ENCODE measurements at places on chromosomes 12 and 14.

DNA sequence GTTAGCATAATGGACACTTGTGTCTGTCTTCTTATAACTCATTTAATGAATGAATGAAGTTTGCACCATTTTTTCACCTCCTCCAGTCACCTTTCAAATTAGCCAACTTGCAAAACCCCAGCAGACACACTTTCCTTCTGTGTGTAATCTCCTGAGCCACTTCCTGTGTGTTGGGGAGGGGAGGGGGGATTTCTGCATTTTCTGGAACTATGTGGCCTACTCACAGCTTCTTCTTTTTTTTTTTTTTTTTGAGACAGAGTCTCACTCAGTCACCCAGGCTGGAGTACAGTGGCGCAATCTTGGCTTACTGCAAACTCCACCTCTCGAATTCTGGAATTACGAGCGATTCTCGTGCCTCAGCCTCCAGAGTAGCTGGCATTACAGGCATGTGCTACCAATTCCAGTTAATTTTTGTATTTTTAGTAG is 4.1 kb upstream of the SERPINA1 start:
- no peak for DNase-seq

- peak; percentile 93 for DNase-seq
These were observed 1311.5 kb downstream of the TMEM121 start for GRCh38 chr14:106837870-106838269.

DNA sequence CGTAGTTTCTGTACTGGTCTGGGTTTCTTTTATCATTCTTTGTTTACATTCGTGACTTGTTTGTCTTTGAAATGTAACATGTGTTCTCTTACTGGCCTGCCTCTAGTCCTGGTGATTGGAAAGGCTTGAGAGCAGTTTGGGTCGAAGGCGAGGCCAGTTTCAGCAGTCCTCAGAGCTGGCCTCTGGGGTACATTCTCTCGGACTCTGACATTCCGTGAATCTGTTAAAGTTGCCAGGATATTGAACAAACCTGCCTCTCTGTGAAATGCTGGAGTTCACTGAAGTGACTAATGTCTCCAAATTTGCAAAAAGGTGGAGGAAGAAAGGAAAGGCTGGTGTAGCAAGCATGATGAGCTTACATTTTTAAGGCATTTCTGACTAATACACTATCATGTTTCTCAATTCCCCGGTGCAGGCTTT is 1.5 kb downstream of the PLEKHA5 start:
- peak; percentile 27 for DNase-seq

- DNase-seq = no peak
These were observed 28.1 kb downstream of the GIT2 start for GRCh38 chr12:109968032-109968420.

GRCh38 chr14:50967103-50967502 is 22.8 kb upstream of the PYGL start:
- DNase-seq = no peak

DNA sequence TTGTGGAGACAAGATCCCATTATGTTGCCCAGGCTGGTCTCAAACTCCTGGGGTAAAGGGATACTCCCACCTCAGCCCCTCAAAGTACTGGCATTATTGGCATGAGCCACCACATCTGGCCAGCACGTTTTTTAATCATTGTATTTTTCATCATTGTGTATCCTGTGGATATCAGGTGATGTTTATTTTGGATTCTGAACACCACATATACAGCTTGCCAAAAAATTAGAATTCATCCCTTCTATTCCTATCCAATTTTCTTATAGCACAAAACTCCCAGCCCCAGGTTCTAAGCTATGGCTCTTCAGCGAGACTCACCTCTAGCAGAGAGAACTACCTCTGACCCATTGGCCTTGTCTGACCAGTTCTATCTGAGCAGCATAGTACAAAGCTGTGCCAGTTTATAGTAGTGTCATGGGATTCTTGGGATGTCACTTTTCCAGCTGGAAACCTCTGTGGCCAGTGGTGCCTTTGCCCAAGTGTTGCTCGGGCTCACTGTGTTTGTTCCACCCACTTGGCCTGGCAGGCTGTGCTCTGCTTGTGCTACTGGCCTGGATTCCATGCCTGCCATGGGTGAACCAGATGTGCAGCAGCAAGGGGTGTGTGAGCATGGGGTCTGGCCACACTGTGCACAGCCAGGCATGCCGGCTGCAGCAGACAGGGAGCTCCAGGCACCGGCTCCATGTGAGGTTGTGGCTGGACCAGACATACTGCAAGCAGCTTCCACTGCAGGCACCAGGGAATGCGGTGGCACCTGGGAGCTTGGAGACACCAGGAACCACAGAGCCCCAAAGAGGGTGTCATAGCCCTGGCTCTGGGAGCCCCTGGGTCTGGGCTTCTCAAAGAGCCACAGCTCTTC is 37.2 kb downstream of the TIMELESS start:
- no peak for DNase-seq

- peak; percentile 61 for DNase-seq
These were observed 44.1 kb downstream of the TSPAN11 start for GRCh38 chr12:30970559-30971197.

GRCh38 chr14:100065111-100065871 is at the start of gene EVL:
TSS of gene EVL (plus strand) at chr14:100065422. CDS start at chr14:100065501, 79 bp downstream.
- no peak for DNase-seq

- no peak for DNase-seq
These were observed 238.6 kb upstream of the DDHD1 start for GRCh38 chr14:53391631-53392285.

GRCh38 chr12:51813931-51814310 is 34.6 kb downstream of the FIGNL2 start:
- DNase-seq = no peak

DNA sequence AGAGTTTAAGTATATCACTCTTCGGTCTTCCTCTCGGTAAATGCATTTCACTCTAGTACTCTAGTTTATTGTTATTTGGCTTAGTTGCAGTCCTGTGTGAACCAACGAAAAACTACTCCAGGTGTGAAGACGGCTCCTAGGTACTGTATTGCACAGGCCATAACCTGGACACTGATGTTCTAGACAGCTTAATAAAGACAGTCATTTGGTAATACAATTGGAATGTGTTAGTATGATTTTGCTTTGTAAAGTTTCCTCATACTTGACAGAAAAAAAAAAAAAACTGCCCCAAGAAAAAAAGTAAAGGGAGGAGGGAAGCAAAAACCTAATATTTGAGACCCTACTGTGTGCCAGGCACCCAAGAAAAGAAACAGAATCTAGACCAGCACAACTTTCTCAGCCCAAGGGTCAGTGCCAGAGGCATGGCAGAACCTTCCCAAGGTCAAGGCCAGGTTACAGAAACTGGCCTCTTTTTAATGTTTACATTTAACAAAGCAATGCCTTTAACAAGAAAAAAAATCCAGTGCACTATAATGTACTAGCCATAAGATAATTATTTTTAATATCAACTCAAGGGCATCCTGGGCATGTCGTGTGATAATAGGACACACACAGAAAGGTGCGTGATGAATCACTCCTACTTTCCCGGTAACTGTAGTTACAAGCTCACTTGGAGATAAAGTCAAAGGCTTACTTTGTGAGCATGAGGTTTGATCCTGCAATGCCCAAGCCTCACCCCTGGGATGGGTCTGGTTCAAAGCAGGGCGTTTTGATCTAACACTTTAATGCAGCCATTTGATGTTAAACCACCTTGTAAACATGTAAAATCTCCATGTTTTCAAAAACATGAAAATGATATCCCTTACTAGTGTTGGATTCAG is 110.6 kb downstream of the BMP4 start:
- DNase-seq = no peak

DNA sequence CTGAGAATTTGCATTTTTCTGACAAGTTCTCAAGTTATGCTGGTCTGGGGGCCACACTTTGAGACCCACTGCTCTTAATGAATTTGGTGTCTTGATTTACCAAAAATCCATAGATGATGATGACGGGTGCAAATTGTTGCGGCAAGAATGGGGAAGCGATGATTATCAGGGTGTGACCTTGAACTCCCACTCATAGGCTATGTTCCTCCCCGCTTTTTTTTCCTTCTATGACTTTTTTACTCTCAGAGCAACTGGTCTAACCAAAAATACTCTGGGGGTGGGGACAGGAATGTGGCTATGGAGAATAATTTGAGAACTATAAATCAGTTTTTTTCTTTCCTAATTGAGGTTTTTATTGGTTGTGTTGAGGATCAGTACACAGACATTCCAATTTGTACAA is 83.6 kb downstream of the PPFIBP1 start:
- DNase-seq = no peak

DNA sequence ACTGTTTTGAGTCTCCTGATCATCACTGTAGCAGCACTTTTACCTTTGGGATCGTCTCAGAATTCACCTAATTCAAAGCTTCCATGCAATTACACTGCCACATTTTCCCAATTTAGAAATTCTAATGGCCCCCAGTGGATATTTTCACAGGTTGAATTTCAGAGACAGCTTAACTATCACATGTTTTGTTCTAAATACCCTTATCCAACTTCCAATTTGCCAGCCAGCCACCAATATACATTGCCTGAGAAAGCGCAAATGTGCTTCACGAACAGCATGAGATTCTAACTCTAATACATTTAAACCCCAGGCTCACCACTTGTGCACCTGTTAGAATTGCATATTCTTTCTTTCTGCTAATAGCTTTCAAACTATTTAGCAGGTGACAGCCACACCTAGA is 1160.9 kb upstream of the TMEM132C start:
- DNase-seq = no peak

- no peak for DNase-seq
These were observed 751.7 kb downstream of the NRXN3 start for GRCh38 chr14:78921856-78922255.

GRCh38 chr14:65164068-65164824 is 61.9 kb upstream of the MAX start:
- peak; percentile 4 for DNase-seq

GRCh38 chr12:41794336-41794735 is 350.3 kb downstream of the GXYLT1 start:
- peak; percentile 21 for DNase-seq

DNA sequence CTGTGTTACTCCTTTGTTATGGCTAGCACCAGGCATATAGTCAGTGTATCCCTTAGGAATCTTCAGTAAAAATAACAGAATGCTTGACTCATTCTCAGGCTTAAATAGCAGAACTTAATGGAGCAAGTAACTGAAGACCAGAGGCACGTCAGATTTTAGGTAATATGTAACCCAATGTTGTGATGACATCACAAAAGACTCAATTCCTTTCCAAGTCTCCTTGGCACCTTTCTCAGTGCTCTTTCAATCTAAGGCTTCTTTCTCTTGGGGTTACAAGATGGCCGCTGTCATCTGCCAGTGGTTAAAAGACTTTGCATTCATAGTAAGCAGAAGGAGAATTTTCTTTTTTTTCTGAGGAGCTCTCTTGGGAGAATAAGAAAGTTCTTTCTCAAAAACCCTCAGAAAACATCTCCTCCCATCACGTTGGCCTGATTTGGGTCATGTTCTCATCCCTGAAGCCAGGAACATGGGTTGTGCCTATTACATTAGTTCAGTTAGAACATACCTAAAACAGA is 33.4 kb upstream of the DCN start:
- DNase-seq = no peak

- DNase-seq = no peak
These were observed 61.2 kb upstream of the GSC start for GRCh38 chr14:94831085-94831484.

- no peak for DNase-seq
These were observed 195.3 kb upstream of the IGF1 start for GRCh38 chr12:102675672-102676071.

GRCh38 chr12:96121271-96121711 is 72.9 kb upstream of the ELK3 start:
- no peak for DNase-seq

DNA sequence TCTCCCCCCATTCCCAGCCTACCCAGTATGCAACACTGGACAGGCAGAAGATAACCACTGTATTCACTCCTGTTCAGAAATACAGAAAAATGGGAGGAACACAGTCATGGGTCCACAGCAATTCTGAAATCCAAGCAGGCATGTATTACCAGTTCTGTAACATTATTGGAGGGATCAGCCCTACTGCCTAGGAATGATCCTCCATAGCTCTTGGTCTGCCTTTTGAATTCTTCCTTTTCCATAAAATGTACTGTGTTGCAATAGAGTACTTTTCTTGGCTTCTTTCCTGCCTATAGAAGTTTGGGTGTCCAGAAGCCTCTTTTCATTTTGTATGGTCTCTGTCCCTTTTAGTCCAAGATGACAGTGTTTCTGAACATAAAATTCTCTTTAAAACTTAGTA is 46.5 kb downstream of the SPATS2 start:
- DNase-seq = no peak

- no peak for DNase-seq
These were observed 66.7 kb upstream of the ATP2B1 start for GRCh38 chr12:89775063-89775985.

- DNase-seq = no peak
These were observed 12.1 kb downstream of the SERPINA5 start for GRCh38 chr14:94593376-94593748.

- no peak for DNase-seq
These were observed 26.7 kb downstream of the TOGARAM1 start for GRCh38 chr14:44988694-44989093.

GRCh38 chr12:131138638-131139362 is 185.1 kb downstream of the ADGRD1 start:
- DNase-seq = no peak

GRCh38 chr12:70482764-70483163 is 116.7 kb downstream of the KCNMB4 start:
- DNase-seq = no peak

DNA sequence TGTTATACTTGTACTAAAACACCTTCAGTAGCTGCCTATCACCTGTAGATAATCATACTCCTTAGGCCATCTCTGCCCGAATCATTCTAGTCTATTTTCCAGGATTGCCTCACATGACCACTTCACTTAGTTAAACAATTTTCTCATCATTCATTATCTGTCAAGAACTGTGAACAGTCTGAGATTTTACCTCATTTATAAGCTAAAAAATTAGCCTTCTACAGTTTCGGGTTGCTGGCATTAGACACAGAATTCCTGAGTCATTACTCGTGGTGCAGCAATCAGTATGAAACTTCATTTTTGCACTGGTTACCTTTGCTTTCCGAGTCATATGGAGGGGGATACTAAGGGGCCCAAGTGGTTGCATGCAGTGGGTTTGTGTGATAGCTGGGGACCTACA is 57.6 kb upstream of the OTOGL start:
- DNase-seq = no peak

GRCh38 chr12:14936224-14936861 is 2.0 kb downstream of the ERP27 start:
- no peak for DNase-seq

All from NCI-H1417 (cell line).